Kasumi-1 (cell line): ENCODE measurements at places on chromosomes 12 and 14.

DNA sequence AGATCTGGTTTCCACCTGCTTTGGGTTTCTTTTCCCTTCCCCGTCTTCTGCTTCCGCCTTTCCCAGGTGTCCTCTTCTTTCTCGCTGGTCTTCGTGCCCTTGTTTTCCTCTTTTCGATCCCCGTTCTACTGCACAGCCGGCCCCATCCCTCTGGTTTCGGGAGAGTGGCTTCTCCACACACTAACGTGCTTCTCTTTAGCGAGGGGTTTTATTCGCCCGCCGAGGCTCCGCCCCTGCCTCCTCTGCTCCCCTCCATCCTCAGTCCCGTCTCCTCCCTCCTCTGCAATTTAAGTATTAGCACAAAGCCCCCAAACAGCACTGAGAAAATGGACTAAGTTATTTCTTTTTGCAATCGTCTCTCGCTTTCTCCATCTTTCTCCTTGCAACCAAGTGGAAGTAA, at the start of gene SLC7A8:
Gene SLC7A8 (minus strand): TSS at position 182 of the 400 bp plus-strand sequence. CDS start 746 bp downstream, outside the sequence.
- DNase-seq: no peak

GRCh38 chr12:12290206-12290605, 23.4 kb upstream of the LRP6 start:
- DNase-seq: no peak

- no peak for DNase-seq
Measured at GRCh38 chr12:92794814-92795213, 92.0 kb downstream of the PLEKHG7 start.

GRCh38 chr12:30991466-30991865, 64.9 kb downstream of the TSPAN11 start:
- no peak for DNase-seq

- DNase-seq: no peak
Measured at GRCh38 chr12:105742567-105742874, 396.2 kb downstream of the NUAK1 start.

GRCh38 chr14:77369285-77369684, 7.6 kb downstream of the TMED8 start:
- no peak for DNase-seq

GRCh38 chr12:25761356-25761755, 197.1 kb upstream of the RASSF8 start:
- DNase-seq: no peak

- no peak for DNase-seq
Measured at GRCh38 chr14:20797164-20797563, 5.5 kb downstream of the RNASE1 start.

- no peak for DNase-seq
Measured at GRCh38 chr12:6923851-6924250, 3.9 kb upstream of the ATN1 start.
